Esophagus muscularis mucosa (tissue), 4 donors: ENCODE measurements at places on chromosomes 5 and 9.
A peak's percentile ranks its signal among the peaks of the same experiment; 100 is the strongest.

- no peak for DNase-seq
- H3K4me3 ChIP-seq: no peak overlapping the region
- no peaks in the 10 kb centered on the region for H3K4me1 ChIP-seq
- no peaks in the 10 kb centered on the region for H3K36me3 ChIP-seq
- no peak overlapping the region for H3K27ac ChIP-seq
Measured at GRCh38 chr5:102591650-102592049, 92.8 kb upstream of the SLCO6A1 start.

- no peak overlapping the region for H3K4me3 ChIP-seq
- H3K27me3 ChIP-seq: no peaks in the 10 kb centered on the region
Measured at GRCh38 chr9:1236061-1236460, 185.9 kb downstream of the DMRT2 start.

DNA sequence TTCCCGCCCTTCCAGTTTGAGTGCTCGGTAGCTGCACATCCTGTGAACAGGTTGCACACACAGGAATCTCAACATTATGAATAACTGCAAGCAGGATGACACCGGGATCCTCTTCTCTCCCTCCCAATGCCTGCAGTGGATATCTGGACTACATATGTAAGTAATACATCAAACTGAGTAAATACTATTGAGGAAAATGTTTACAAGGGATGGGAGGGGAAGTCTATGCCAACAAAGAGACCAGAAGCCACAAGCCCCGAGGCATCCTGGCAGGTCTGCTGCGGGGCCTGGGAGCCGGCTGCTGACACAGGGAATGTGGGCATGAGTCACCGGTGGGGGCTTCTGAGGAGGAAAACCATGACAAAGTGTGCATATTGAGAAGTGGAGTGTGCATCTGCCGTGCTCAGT lies 8.6 kb upstream of the ANKRD33B start:
- peaks cover 10% of the 10 kb centered on the region for H3K4me1 ChIP-seq
- H3K27ac ChIP-seq: no peak overlapping the region
- H3K4me3 ChIP-seq: no peak overlapping the region
- no peak for DNase-seq
- H3K36me3 ChIP-seq: no peaks in the 10 kb centered on the region
- no peaks in the 10 kb centered on the region for H3K27me3 ChIP-seq

GRCh38 chr5:79795764-79796398 lies 106.2 kb downstream of the CMYA5 start:
- H3K27me3 ChIP-seq: no peaks in the 10 kb centered on the region
- H3K36me3 ChIP-seq: peaks cover 15% of the 10 kb centered on the region
- DNase-seq: peak; percentile 80
- no peaks in the 10 kb centered on the region for H3K4me1 ChIP-seq
- no peak overlapping the region for H3K4me3 ChIP-seq
- H3K27ac ChIP-seq: no peak overlapping the region

DNA sequence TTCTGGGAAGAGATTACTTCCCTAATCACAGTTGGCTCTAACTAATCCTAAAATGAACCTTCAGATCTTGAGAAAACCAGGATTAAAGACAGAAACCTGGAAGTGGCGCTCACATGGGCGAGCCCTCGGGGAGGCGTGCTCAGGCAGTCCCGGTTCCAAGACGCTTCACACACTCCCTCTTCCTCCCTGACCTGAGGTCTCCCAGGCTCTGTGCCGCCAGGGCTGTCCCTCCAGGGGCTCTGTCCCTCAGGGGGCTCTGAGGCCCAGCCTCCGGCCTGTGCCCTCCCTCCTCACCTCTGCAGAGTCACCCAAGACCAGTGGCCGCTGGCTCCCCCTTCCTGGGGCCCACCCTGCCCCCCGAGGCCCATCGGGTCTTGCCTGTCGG lies 10.2 kb downstream of the SLC9A3 start:
- DNase-seq: no peak

DNA sequence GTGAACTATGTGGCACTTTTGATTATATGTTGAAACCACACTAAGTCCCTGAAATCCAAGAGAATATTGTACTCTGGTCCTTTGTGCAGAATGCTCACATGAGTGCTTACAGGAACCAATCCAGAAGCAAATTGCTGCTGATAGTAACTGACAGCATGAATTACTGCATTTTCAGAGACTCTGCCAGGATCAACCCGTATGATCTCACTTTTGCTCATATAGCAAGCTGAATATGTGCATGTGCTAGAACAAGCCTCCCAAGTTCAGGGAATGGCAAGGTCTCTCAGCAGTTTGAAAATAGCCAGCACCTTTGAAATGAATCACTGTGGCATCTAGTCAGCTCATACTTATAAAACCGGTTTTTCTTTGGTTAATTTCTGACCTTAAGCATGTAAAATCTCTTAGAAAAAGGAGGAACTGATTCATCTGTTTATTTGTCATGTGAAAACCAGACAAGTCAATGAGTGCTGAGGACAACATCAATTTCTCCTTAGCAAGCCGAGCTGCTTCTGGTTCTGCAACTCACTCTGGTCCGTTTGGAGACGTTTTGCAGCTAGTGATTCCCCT lies 215.7 kb upstream of the ELL2 start:
- no peak overlapping the region for H3K4me3 ChIP-seq
- no peaks in the 10 kb centered on the region for H3K4me1 ChIP-seq
- DNase-seq: no peak
- H3K27ac ChIP-seq: no peak overlapping the region
- H3K36me3 ChIP-seq: no peaks in the 10 kb centered on the region
- H3K27me3 ChIP-seq: no peaks in the 10 kb centered on the region

GRCh38 chr9:135573124-135573523 lies 11.6 kb downstream of the PAEP start:
- no peaks in the 10 kb centered on the region for H3K4me1 ChIP-seq
- H3K27me3 ChIP-seq: no peaks in the 10 kb centered on the region
- H3K36me3 ChIP-seq: no peaks in the 10 kb centered on the region
- no peak for DNase-seq
- no peak overlapping the region for H3K4me3 ChIP-seq
- H3K27ac ChIP-seq: no peak overlapping the region

DNA sequence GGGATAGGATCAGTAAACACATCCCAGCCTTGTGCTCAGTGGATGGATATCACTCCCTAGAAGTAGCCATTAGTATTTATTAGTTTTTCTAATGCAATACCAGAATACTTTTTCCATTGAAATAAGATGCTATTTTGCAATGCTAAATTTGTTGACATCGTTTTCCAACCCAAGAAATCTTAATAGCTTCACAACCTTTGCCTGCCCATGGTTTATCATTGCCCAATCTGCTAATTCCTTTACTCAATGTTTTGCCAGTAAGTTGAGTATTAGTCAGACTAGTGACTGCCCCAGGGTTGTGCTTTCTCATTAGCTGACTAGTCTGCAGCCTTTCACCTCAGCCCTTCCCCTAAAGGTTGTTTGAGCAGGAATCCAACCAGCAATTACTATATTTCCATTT lies 62.9 kb downstream of the NREP start:
- DNase-seq: no peak
- H3K36me3 ChIP-seq: no peaks in the 10 kb centered on the region
- H3K4me3 ChIP-seq: no peak overlapping the region
- H3K27ac ChIP-seq: no peak overlapping the region

DNA sequence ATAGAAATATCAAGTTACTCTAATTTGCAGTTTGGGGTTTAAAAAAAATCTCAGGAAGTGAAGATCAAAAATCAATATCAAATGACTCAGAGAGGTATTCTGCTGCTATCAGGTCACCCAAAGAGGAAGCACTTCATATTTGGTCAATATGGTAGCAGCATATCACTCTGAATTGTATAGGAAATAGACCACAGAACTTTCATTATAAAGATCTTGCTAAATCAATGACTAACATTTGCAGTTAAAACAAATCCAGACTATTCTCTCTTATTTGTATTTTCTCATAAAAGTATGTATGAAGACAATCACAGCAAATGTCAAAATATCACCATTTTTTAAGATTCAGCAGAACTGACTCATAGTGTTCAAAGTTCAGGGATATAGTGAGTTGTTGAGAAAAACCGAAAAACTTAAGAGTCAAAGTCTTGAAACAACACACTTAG lies 105.8 kb upstream of the PCSK1 start:
- no peak for DNase-seq
- no peak overlapping the region for H3K27ac ChIP-seq
- no peak overlapping the region for H3K4me3 ChIP-seq
- no peaks in the 10 kb centered on the region for H3K4me1 ChIP-seq

DNA sequence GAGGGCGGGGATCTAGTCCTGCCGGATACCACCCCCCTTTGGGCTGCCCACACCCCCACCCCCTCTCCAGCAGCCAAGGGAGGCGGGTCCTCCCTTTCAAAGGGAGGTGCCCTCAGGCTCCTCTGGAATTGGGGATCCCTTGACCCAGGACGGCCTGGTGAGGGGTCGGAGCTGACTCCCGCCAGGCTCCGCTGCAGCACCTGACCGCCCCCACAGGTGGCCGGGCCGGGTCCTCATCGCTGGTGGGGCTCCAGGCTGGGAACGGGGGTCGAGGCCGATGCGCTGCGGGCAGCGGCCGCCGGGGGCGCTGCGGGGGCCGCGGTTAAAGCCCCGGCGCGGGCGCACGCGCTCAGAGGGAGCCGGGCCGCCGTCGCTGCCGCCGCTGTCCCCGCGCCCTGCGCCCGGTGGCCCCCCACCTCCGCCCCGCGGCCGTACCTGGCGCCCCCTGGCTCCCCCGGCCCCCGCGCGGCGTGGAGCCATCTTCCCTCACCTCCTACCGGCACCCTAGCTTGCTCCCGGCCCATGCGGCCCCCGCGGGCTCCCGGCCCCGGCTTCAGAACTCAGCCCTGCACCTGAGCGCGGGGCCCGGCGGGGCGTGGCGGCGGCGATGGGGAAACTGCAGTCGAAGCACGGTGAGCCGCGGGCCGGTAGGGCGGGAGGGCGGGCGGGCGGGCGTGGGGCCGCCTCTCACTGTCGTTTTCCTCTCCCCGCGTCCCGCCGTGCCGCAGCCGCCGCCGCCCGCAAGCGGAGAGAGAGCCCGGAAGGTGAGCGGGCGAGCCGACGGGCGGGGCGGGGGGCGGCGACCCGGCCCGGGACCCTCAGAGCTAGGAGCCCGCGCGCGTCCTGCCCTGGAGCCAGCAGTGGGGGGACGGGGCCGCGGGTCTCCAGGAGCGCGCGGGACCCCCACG lies at the start of gene NKD2:
Gene NKD2, plus strand, starts transcription at position 352 of the 908 bp plus-strand sequence. Its CDS starts 256 bp downstream, at position 608.
- H3K27me3 ChIP-seq: peaks cover 13% of the 10 kb centered on the region
- no peak for DNase-seq
- no peak within 1 kb of the TSS for H3K27ac ChIP-seq
- H3K4me1 ChIP-seq: peaks cover 57% of the 10 kb centered on the region
- peak within 1 kb of the TSS; percentile 77 for H3K4me3 ChIP-seq

- H3K4me1 ChIP-seq: no peaks in the 10 kb centered on the region
- H3K27ac ChIP-seq: no peak overlapping the region
- H3K4me3 ChIP-seq: no peak overlapping the region
- H3K27me3 ChIP-seq: no peaks in the 10 kb centered on the region
Measured at GRCh38 chr5:88769165-88769564, 113.8 kb downstream of the MEF2C start.

GRCh38 chr9:115636596-115636995 lies 517.0 kb upstream of the PAPPA start:
- H3K27ac ChIP-seq: no peak overlapping the region
- no peaks in the 10 kb centered on the region for H3K36me3 ChIP-seq
- no peaks in the 10 kb centered on the region for H3K27me3 ChIP-seq
- DNase-seq: no peak
- H3K4me1 ChIP-seq: no peaks in the 10 kb centered on the region

DNA sequence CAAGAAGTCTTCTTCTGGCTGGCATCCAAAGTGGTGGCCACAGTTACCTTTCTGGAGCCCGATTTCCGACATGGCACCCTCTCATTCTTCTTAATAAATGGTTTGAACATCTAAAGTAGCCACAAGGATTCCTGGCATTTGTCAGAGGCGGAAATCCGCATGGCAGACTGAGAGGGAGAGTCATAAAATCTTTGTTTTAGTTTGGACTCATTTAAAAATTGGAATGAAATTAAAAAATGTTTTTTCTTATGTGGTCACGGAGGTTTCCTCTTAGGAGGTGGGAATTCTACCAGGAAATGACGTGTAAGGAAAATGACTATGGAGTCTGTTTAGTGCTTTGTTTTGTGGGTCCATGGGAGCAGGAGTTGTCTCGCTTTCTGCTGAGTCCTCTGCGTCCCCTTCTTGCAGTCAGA lies 133.0 kb upstream of the PTCH1 start:
- no peak overlapping the region for H3K4me3 ChIP-seq
- H3K4me1 ChIP-seq: peaks cover 5% of the 10 kb centered on the region
- peak; percentile 64 for DNase-seq
- no peak overlapping the region for H3K27ac ChIP-seq
- no peaks in the 10 kb centered on the region for H3K36me3 ChIP-seq
- H3K27me3 ChIP-seq: no peaks in the 10 kb centered on the region

DNA sequence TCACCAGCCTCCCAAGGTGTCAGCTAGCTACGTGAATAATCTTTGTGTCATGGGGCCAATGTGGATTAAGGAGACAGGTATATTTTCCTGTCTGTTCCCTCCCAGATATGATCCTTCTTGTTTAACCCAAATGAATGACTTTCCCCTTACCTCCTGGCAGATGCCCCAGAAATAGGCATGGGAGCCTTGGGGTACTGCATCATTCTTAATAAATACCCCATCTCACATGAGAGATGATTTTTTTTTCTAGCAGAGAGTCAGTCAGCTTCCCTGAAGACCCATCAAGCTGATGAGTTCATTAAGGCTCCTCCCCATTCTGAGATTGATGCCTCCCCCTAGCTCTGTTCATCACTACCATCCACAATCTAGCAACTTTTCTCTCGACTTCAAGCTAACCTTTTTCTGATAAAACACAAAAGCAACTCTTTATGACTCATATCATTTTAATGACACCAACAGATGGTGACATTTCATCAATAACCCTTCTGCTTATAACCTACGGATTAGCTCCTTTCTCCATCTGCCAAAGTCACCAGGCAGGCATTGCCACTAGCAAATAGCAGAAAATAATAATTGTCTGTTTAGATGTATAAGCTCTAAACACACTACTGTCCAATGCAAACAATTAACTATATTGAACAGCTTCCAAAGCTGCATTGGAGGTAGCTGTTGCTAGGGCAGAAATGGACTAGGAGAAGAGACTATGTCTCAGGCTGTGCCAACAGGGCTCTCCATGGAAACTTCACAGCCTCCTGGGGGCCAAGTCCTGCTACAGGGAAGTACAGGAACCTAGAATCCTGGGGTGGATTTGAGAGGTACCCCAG lies 143.7 kb downstream of the ACER2 start:
- no peaks in the 10 kb centered on the region for H3K36me3 ChIP-seq
- no peaks in the 10 kb centered on the region for H3K27me3 ChIP-seq
- H3K4me3 ChIP-seq: no peak overlapping the region
- H3K27ac ChIP-seq: no peak overlapping the region

GRCh38 chr9:110606179-110606790 lies 26.7 kb upstream of the SVEP1 start:
- no peak overlapping the region for H3K4me3 ChIP-seq
- H3K27ac ChIP-seq: no peak overlapping the region
- H3K36me3 ChIP-seq: no peaks in the 10 kb centered on the region
- no peaks in the 10 kb centered on the region for H3K27me3 ChIP-seq
- DNase-seq: no peak
- H3K4me1 ChIP-seq: no peaks in the 10 kb centered on the region

DNA sequence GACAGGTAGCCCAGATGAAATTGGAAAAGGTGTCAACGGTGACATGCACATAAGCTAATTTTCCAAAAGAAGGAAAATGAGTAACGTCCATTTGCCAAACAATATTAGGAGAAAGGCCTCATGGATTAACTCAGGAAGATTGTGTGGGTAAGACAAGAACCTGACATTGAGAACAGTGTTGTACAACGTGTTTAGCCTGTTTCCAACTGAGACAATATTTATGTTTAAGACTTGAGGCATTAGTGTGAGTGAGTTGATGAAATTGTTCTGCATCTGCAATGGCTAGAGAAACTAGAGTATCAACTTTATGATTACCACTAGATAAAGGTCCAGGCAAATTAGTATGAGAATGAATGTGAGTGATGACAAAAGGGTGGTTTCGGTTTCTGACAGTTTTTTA lies 191.3 kb upstream of the RAI14 start:
- no peak for DNase-seq
- no peak overlapping the region for H3K27ac ChIP-seq
- H3K4me1 ChIP-seq: no peaks in the 10 kb centered on the region
- no peak overlapping the region for H3K4me3 ChIP-seq
- H3K36me3 ChIP-seq: no peaks in the 10 kb centered on the region
